ENCODE measurements at places on chromosomes 3 and 15.

DNA sequence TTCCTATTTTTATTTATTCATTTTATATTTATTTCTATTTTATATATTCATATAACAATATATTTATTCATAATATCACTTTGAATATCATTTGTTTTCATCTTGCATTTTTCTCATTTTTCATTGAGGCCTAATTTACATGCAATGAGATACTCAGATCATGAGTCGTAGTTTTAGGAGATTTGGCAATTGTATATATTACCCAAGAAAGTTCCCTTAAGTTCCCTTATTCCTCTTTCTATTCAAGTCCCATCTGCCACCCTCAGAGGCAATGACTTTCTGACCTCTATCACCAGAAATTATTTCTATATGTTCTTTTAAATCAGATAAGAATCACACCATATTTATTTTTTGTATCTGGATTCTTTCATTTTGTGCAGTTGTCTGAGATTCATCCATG lies 329.1 kb upstream of the TPRG1 start:
- no peak for DNase-seq

DNA sequence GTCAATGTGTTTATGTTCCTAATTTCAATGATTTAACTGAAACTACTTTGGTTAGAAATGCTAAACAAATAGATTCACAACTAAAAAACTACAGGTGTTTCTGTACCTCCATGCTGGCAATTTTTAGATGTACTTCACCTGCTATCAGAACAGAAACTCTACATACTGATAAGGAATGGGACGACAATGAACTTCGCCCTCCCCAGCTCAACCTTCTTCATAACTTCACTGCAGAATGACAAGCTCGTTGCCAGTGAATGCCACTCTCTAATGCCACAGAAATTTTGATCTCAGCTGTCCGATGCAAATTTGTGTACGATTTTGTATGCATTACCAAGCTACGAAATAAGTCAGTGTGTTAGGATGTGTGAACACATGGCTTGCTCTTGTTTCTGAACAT lies 133.4 kb downstream of the FOXP1 start:
- no peak for DNase-seq

DNA sequence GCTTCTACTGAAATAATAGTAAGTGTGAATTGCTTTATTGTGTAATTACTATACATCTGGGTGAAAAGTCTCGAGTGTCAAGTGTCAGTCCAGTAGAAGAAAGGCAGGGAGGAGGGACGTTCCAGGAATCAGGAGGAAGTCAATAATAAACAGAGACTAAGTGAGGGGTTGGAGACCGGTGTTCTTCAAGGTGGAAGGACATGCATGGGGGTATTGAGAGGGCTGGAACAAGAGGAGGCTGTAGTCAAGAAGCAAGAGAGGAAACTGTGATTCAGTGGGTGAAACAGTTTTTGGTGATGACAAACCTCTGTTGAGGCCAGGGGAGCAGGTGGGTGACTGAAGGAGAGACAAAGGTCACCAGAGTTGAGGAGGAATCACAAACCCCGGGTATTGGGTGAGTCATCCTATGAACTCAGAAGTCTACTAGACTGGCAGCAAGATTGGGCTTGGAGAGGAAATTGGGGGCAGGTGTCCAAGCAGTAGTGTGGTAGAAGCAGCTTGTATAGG lies 11.6 kb upstream of the SCAMP5 start:
- no peak for DNase-seq

- DNase-seq = no peak
Measured at GRCh38 chr3:114323546-114324254, 29.9 kb downstream of the TIGIT start.

DNA sequence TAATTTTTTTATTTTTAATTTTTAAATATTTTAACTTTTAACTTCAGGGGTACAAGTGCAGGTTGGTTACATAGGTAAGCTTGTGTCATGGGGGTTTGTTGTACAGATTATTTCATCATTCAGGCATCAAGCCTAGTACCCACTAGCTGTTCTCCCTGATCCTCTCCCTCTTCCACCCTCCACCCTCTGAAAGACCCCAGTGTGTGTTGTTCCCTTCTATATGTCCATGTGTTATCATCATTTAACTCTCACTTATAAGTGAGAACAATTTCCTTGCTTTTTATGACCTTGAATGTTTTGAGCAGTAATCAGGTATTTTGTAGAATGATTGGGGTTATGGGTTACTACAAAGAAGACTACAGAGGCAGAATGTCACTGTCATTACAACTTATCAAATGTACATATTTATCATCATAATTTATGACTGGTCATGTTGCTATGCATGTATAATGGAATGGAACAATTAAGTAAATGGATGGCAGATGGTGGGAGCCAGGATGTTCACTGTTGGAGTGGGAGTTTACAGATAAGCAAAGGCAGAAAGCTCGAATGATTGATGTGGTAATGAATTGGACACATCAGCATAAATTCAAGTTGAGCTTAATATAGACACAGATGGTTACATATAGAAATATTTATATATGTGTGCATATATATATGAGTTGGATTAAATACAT lies 563.8 kb upstream of the ROBO1 start:
- no peak for DNase-seq

GRCh38 chr3:62675492-62675891 lies 199.7 kb downstream of the CADPS start:
- DNase-seq = no peak

DNA sequence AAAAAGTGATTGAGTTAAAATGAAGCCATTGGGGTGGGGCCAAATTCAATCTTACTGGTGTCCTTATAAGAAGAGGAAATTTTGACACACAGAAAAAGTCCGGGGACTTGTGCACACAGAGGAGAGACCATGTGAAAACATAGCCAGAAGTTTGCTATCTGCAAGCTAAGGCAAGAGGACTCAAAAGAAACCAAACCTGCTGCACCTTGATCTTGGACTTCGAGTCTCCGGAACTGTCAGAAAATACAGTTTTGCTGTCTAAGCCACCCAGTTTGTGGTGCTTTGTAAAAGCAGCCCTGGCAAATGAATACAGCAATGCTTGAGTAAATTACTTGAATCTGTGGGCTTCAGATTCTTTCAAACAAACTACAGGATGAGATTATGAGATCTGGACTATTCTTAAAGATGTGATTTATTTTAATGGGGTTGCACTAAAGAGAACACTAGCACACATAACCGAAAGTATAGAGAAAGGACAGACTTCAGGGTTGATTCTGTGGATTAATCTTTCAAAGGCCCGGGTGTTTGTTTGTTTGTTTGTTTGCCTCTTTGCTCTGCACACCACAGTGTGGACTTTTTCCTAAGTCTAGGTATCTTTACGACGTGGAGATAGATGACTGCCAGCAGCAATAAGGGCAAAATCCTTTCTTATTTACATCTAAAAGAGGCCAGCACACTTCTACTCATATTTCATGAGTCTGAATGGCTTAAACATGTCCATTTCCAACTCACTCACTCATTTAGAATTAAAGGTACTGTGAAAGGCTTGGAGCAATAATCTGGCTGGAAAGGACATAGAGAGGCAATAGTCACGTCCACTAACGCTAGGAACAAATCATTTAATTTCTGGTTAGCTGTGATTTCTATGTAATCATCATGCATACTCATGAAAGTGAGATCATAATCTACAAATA lies 53.9 kb upstream of the SSR3 start:
- DNase-seq = no peak

DNA sequence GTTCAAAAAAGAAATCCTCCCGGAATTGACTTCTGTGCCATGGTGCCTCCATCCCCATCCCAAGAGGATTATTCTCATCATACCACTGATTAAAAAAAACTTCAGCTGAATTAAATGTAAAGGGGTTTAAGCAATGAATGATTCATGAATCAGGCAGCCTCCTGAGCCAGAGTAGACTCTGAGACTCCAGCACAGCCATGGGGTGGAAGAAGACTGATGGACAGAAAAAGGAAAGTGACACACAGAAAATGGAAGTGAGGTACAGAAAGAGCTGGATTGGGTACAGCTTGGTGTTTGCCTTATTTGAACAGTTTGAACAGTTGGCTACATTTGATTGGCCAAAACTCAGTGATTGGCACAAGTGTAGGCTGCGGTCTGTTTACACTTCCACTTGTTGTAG lies 224.8 kb upstream of the ATP10A start:
- DNase-seq = no peak

DNA sequence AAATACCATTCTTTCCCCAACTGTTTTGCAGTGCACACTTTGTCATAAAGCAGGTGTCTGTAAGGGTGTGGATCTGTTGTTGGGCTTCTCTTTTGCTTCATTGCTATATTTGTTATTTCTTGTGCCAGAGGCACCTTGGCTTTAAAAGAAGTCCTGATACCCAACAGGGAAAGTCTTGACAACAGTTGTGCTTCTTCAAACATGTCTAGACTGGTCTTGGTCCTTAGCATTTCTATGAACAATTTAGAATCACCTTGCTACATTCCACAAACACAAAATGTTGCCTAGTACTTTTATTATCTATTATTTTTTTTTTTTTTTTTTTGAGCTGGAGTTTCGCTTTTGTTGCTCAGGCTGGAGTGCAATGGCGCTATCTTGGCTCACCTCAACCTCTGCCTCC lies 233.7 kb downstream of the SLCO3A1 start:
- DNase-seq = no peak

DNA sequence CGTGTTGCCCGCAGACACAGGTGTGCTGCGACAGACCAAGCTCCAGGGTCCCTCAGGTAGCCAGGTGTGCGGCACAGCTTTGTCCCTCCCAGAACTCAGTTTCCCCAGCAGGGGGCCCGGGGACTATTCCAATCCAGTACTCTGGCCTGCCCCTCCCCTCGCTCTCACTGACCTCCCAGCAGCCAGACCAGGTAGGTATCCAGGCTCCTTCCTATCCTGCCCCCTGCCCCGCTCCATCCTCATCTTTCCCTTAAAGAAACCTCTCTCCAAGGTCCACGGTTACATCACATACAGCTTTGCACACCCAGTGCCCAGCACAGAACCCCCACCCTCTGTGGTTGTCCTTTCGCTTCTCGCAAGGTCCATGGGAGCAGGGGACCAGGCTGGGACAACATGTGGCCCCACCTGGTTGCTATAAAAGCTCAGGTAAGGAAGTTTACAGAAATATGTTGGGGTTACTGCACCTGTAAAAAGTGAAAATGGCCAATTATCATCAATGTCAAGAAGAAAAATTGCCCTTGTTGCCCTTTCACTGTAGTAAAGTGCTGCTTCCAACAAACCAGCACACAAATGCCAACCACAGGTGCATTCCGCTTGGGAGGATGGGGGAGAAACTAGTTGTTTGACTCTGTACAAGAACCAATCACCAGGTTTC lies 7.3 kb upstream of the CYP11A1 start:
- no peak for DNase-seq

GRCh38 chr15:62482785-62483429 lies 317.8 kb upstream of the C2CD4B start:
- DNase-seq = no peak

- DNase-seq = no peak
Measured at GRCh38 chr3:31572236-31573004, 39.7 kb downstream of the STT3B start.

- DNase-seq = peak; percentile 12
Measured at GRCh38 chr3:161551697-161552096, 55.1 kb downstream of the OTOL1 start.

- DNase-seq = no peak
Measured at GRCh38 chr3:100893590-100893989, 99.6 kb downstream of the ABI3BP start.

- no peak for DNase-seq
Measured at GRCh38 chr3:32934150-32934742, 17.2 kb upstream of the CCR4 start.

DNA sequence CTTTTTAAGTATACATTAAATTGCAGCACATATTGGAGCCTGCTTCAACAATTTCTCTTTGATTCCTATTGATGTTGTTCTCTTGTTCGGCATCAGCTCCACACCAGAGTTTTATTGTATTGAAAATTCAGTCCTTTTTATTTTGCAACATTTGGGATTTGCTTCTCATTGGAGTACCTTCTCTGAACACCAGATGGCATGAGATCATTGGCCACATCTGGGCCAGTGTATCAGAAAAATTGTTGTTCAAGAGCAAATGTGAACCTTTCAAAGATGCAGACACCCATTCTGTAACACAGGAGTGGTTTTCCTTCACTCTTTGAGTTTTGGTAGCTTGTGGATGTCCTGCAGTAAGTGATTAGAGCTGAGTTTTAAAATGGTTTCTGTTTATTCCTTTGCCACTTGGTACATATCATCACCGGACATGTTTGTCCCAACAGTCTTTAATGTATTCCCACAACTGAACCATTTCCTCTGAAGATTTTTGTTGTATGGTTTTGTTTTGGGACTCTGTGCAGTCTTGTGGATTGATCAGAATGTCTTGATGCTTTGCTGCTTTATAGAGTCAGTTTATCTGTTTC lies 96.1 kb downstream of the MCTP2 start:
- DNase-seq = no peak

- DNase-seq = no peak
Measured at GRCh38 chr3:24498391-24498790, 3.7 kb upstream of the THRB start.

GRCh38 chr3:160755776-160756304 lies at the start of gene PPM1L:
TSS of gene PPM1L (plus strand) at chr3:160756231.
- no peak for DNase-seq

DNA sequence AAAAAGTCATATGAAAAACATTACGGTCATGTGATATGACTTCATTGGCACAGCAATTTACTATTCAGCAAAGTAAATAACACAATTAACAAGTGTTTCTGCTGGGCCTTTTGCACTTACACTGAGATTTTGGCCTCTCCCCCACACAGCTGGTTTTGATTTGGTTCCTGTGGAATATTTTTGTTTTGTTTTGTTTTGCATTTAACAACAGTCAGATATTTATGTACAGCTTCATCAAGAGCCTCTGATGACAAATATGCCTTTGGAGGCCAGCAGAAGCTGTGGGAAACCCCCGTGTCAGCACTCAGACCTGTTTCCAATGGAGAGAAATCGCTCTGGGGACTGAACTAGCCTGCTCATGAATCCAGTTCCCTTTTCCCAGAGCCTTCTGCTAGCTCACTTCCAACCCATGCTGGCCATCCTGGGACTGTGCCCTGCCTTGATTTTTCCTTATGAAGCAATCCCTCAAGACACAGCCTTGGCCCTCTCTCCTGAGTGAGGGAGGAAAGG lies 161.9 kb downstream of the ATG7 start:
- DNase-seq = no peak

- no peak for DNase-seq
Measured at GRCh38 chr15:65666257-65666656, 44.5 kb downstream of the SLC24A1 start.

DNA sequence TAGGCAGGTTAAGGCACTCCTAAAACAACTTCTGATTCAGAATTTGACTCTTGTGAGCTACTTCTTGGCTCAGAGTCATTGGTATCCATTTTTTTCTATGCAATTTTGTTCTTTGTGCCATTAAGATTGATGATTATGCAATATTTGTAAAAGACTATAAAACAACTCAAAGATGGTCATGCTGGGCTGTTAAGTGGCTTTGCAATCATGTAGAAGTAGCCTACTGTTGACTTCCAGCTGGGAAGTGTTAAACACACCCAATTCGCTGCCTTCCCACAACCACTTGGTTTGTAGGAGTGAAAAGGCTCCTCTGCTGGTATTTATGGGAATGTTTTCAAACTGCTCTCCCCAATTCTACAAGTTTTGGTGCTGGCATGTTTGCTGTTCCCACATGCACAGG lies 74.7 kb upstream of the COL6A6 start:
- DNase-seq = no peak
